ENCODE measurements at places on chromosomes 12 and 14. TPM values are rescaled to one million over a fixed set of nuclear protein-coding genes. Genes with fewer than 3 reads are reported as not detected.

The ATF7IP gene
- total RNA-seq = 172 TPM

The DEPDC4 gene
- 2.0 TPM for total RNA-seq

The RBP5 gene
- 0.58 TPM for total RNA-seq

The TMEM119 gene
- 0.48 TPM for total RNA-seq

The RD3L gene
- not detected for total RNA-seq

The GON7 gene
- 17.7 TPM for total RNA-seq

The JPH4 gene
- not detected for total RNA-seq

The SRRM4 gene
- total RNA-seq = not detected

The RFX4 gene
- total RNA-seq = not detected

The TMEM63C gene
- 1.4 TPM for total RNA-seq

The C12orf50 gene
- total RNA-seq = not detected

The SERPINA6 gene
- total RNA-seq = not detected

The CNIH1 gene
- total RNA-seq = 63.2 TPM

DNA sequence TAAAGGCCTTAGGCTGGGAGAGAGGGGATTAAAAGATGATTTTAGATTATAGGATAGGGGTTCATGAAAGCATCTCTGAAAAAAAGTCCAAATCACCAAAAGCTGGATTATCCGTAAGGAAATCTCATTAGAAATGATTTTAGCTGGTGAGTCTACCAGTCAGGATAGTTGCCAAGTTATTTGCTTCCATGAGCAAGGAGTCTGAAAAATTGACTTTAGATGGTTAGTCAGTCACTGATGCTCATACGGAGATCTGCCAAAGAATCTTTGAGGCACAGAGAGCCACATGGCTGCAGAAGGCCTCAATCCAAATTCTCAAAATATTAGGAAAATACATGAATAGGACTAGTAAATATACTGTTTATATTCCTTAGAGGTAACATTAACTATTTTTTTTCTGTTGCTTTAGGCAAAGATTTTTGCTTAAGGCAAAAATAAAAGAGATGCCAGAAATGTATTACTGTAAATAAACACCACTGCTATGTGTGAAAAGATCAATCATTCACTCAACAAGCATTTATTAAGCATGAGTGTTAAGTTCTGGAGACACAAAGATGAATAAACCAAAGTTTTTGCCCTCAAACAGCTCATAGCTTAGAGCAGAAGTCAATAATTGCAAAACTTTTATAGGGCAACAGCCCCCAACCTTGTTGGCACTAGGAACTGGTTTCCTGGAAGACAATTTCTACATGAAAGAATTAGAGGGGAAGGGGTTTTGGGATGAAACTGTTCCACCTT is 105.2 kb downstream of the BBS10 start:
- no peak overlapping the region for H3K4me3 ChIP-seq
- H3K36me3 ChIP-seq = no peaks in the 10 kb centered on the region
- H3K27ac ChIP-seq = no peak overlapping the region

- DNase-seq = no peak
- no peak overlapping the region for H3K4me3 ChIP-seq
- H3K4me1 ChIP-seq = no peaks in the 10 kb centered on the region
Observed at GRCh38 chr12:42277396-42278127, 39.5 kb upstream of the YAF2 start.

DNA sequence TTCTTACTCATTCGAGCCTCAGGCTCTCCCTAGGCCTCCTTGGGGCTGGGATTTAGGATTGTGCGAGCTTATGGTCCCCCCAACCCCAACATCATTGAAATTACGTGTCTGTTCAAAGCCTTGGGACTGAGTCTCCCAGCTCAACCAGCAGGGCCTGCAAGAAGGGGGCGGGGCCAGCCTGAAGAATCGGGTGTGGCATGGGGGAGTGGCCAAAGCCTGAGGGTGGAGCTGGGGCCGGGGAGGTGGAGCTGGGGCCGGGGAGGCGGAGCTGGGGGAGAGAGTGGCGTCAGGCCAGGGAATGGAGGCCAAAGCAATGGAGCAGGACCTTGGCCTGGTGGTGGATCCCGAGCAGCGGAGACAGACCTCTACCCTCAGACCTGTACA is 24.3 kb upstream of the HSPB8 start:
- DNase-seq = no peak
- peaks cover 8% of the 10 kb centered on the region for H3K27me3 ChIP-seq
- no peak overlapping the region for H3K4me3 ChIP-seq
- no peaks in the 10 kb centered on the region for H3K36me3 ChIP-seq

DNA sequence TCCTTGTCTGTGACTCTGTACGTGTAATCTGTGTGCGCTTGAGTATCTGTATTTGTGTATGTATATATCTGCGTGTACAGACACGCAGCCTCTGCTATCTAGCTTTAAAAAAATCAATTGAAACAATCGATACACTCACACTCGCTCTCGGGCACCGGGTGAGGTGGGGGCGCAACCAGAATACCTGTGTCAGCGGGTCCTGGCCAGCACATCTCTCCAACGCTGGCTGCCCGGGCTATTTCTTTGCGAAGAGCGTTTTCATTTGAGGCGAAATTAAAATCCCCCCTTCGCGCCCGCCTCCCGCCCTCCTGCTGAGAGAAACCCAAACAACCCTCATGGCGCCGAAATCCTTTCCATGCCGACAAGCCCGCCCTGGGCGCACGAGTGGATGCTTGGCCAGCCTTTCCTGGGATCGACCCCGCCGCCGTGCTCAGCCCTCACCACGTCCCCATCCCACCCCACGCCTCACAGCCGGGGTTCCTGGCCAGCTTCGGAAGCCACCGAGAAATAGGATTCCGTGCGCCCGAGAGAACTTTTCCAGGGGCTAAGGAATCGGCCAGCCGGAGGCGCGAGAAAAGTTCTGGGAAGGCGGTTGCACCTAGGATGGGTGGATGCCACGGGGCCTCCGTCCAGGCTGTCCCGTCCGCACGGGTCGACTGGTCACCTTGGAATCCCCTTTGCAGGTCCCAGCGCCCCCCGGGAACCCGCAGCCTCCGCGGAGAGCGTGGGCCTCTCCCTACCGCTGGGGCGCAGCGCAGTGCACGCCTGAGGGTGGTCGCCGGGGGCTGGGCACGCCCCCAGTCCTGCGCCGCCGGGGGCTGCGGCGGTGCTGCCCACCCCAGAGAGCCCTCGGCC is 1.0 kb downstream of the ZDHHC22 start:
- no peaks in the 10 kb centered on the region for H3K36me3 ChIP-seq
- H3K4me1 ChIP-seq = peaks cover 13% of the 10 kb centered on the region
- H3K27me3 ChIP-seq = peaks cover 79% of the 10 kb centered on the region
- H3K4me3 ChIP-seq = peak overlapping the region; percentile 52
- DNase-seq = no peak
- no peak overlapping the region for H3K27ac ChIP-seq

DNA sequence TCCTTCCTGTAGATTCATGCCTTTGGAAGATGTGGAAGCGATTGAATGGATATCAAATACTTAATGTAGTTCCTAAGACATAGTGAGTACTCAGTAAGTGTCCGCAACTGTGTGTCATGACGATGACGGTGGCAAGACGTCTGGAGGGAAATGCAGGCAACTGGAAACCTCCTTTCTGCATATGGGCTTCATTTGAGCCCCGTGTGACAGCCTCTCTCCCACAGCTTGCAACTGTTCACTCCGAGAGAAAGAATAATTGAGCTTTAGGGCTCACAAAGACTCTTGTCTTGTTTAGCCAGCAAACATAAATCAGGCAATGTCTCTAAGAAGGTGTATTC is 6.9 kb downstream of the CFAP251 start:
- no peak for DNase-seq
- no peaks in the 10 kb centered on the region for H3K4me1 ChIP-seq
- no peaks in the 10 kb centered on the region for H3K36me3 ChIP-seq
- peaks cover 3% of the 10 kb centered on the region for H3K27me3 ChIP-seq
- no peak overlapping the region for H3K4me3 ChIP-seq

GRCh38 chr12:130351326-130351725 is 13.6 kb downstream of the PIWIL1 start:
- H3K27ac ChIP-seq = no peak overlapping the region
- H3K4me1 ChIP-seq = peaks cover 2% of the 10 kb centered on the region
- H3K36me3 ChIP-seq = no peaks in the 10 kb centered on the region
- H3K4me3 ChIP-seq = no peak overlapping the region

- no peaks in the 10 kb centered on the region for H3K27me3 ChIP-seq
- no peaks in the 10 kb centered on the region for H3K36me3 ChIP-seq
- no peak overlapping the region for H3K27ac ChIP-seq
- no peaks in the 10 kb centered on the region for H3K4me1 ChIP-seq
- H3K4me3 ChIP-seq = no peak overlapping the region
Observed at GRCh38 chr14:56276108-56276507, 157.9 kb downstream of the PELI2 start.

GRCh38 chr14:24332268-24332993 is 2.4 kb downstream of the ADCY4 start:
- H3K4me3 ChIP-seq = peak overlapping the region; percentile 82
- H3K36me3 ChIP-seq = peaks cover 6% of the 10 kb centered on the region
- peaks cover 32% of the 10 kb centered on the region for H3K27me3 ChIP-seq

- H3K27me3 ChIP-seq = peaks cover 8% of the 10 kb centered on the region
- H3K4me1 ChIP-seq = no peaks in the 10 kb centered on the region
- H3K4me3 ChIP-seq = no peak overlapping the region
- H3K27ac ChIP-seq = no peak overlapping the region
- no peaks in the 10 kb centered on the region for H3K36me3 ChIP-seq
- no peak for DNase-seq
Observed at GRCh38 chr12:108237272-108237671, 101.8 kb downstream of the CMKLR1 start.

DNA sequence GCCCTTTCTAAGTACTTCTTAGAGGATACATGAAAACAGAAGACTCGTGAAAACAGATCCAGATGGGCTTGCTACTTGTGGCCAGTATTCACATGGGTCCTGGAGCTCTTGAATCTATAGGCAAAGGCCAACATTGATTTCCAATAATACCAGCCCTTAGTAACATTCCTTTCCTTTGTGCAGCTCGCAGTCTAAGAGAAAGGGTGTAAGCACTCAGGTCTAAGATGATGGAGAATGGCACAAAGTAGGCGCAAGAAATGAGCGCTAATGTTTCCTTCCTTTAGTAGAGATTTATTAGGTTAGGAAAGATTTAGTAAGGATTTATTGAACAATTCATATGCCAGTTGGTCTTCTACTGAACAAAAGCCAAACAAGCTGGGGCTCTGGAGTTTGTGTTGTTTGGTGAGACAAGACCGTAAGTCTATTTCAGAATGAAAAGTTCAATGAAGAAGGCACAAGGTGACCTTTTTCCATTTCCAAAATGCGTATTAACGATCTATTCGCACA is 525 bp downstream of the RNU6-8 start:
- no peak for DNase-seq
- H3K27ac ChIP-seq = peak overlapping the region; percentile 99
- peaks cover 38% of the 10 kb centered on the region for H3K4me1 ChIP-seq
- peaks cover 1% of the 10 kb centered on the region for H3K36me3 ChIP-seq
- H3K27me3 ChIP-seq = peaks cover 2% of the 10 kb centered on the region

GRCh38 chr14:89324501-89325298 is 92.3 kb downstream of the FOXN3 start:
- peaks cover 27% of the 10 kb centered on the region for H3K4me1 ChIP-seq
- H3K27me3 ChIP-seq = no peaks in the 10 kb centered on the region
- no peak for DNase-seq
- H3K36me3 ChIP-seq = peaks cover 55% of the 10 kb centered on the region
- no peak overlapping the region for H3K27ac ChIP-seq
- peak overlapping the region; percentile 47 for H3K4me3 ChIP-seq

GRCh38 chr12:30437616-30438015 is 258.1 kb downstream of the IPO8 start:
- DNase-seq = no peak
- H3K27ac ChIP-seq = no peak overlapping the region
- no peak overlapping the region for H3K4me3 ChIP-seq
- no peaks in the 10 kb centered on the region for H3K36me3 ChIP-seq
- no peaks in the 10 kb centered on the region for H3K4me1 ChIP-seq

- H3K27ac ChIP-seq = peak overlapping the region; percentile 99
- H3K4me3 ChIP-seq = peak overlapping the region; percentile 95
- H3K4me1 ChIP-seq = peaks cover 31% of the 10 kb centered on the region
- no peaks in the 10 kb centered on the region for H3K27me3 ChIP-seq
- DNase-seq = no peak
Observed at GRCh38 chr12:96400631-96401075, 414 bp upstream of the CDK17 start.

DNA sequence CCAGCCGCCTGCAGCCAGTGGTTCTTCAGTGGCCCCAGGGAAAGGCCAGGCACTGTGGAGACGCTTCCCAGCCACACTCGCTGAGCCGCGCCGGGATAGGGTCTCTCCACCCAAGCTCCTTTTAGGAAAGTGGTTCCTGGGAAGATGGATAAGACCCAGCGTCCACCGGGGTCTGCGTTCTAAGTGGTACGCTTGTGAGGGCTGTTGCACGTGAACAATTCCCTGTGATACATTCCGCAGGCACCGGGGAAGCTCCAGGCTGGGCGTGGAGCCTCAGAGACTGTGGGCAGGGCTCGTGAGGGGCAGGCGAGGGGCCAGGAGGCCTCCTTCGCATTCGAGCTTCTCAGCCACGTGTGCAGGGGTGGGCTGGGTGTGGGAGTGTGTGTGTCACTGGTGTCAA is 48.4 kb downstream of the GALNT9 start:
- H3K27ac ChIP-seq = no peak overlapping the region
- H3K36me3 ChIP-seq = no peaks in the 10 kb centered on the region
- peaks cover 12% of the 10 kb centered on the region for H3K27me3 ChIP-seq
- DNase-seq = no peak

GRCh38 chr12:52119398-52120254 is 40.1 kb downstream of the SMIM41 start:
- H3K4me1 ChIP-seq = peaks cover 25% of the 10 kb centered on the region
- H3K4me3 ChIP-seq = peak overlapping the region; percentile 16
- peaks cover 8% of the 10 kb centered on the region for H3K27me3 ChIP-seq
- no peak overlapping the region for H3K27ac ChIP-seq

- H3K27me3 ChIP-seq = no peaks in the 10 kb centered on the region
- peaks cover 28% of the 10 kb centered on the region for H3K36me3 ChIP-seq
- no peak for DNase-seq
- H3K4me1 ChIP-seq = peaks cover 4% of the 10 kb centered on the region
Observed at GRCh38 chr12:48054955-48055821, 50.7 kb downstream of the SENP1 start.

GRCh38 chr12:119715268-119715620 is 47.3 kb downstream of the PRKAB1 start:
- H3K27me3 ChIP-seq = no peaks in the 10 kb centered on the region
- H3K36me3 ChIP-seq = peaks cover 57% of the 10 kb centered on the region
- H3K4me1 ChIP-seq = no peaks in the 10 kb centered on the region
- no peak for DNase-seq

DNA sequence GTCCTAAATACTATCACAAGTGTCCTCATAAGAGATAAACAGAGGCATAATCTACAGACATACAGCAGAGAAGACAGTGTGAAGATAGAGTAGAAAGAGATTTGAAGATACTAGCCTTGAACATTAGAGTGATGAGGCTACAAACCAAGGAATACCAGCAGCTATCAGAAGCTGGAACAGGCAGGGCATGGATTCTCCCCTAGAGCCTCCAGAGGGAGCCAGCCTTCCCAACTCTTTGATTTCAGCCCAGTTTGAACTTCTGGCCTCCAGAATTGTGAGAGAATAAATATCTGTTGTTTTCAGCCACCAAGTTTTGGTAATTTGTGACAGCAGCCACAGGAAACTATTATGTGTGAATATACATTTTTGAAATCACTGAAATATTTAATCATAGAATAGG is 47.2 kb downstream of the CCDC91 start:
- no peak overlapping the region for H3K27ac ChIP-seq
- H3K4me1 ChIP-seq = peaks cover 9% of the 10 kb centered on the region
- DNase-seq = no peak
- peaks cover 10% of the 10 kb centered on the region for H3K36me3 ChIP-seq

Data from activated naive CD8-positive, alpha-beta T cell treated with anti-CD3 and anti-CD28 coated beads, Interleukin-2, amount 10 ng/mL, durations not matched to agents 7 days and 5 days (primary cell).